ENCODE measurements at places on chromosomes 3 and 15.

DNA sequence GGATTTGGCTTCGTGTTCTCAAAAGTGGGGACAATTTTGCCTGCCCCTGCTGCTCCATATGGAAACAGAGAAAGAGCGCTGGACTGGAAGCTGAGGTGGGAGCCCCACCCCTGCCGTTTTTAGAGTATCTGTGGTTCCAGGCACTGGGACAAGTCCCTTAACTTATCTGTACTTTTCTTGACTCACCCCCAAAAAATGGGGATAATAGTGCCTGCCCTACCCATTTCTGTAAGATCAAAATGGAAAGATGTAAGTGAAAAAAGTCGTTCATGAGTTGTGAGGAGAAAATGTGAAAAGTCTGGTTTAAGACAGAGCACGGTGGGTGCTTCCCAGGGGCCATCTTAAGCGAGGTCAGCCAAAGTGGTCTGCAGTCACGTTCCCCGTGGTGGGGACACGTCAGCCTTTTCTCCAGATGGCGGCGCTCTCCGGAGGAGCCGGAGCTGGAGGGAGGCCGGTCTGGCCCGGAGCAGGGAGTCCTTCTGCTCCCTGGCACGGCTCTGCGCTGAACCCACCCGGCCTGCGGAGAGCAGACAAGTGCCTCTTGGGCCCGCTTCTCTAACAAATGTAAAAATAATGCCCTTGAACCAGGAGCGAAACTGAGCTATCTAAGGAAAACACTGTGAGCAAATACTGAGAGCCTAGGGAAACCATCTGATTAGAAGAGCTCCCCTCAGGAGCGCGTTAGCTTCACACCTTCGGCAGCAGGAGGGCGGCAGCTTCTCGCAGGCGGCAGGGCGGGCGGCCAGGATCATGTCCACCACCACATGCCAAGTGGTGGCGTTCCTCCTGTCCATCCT is at the start of gene CLDN18:
TSS of gene CLDN18 (plus strand) at position 690 of the 797 bp plus-strand sequence. CDS start at position 751, 61 bp downstream.
- no peak for DNase-seq

GRCh38 chr3:102104033-102104432 is 254.7 kb downstream of the NFKBIZ start:
- peak; percentile 44 for DNase-seq

GRCh38 chr3:192373032-192373431 is 354.3 kb downstream of the FGF12 start:
- DNase-seq = no peak

GRCh38 chr15:48590723-48591122 is 54.8 kb downstream of the FBN1 start:
- no peak for DNase-seq

DNA sequence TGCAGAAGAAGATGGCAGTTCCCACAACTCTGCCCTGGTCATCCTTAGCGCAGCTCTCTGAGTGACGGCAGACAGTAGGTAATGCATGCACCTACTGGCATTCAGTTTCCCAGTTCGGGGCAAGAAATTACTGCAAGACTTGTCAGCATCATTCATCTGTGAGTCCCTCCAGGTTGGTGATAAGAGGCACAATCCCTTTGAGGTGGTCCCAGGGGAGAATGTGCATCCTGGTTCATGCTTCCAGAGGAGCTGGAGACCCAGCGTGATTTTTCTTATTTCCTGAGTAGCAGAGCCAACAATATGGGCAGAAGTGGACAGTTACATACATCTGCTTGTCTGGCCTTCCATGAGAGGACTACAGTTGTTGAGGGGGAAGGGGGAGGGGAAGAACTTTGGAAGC is 235.9 kb upstream of the BHLHE40 start:
- DNase-seq = no peak

GRCh38 chr3:49787182-49787464 is 781 bp upstream of the IP6K1 start:
- DNase-seq = peak; percentile 22
